ENCODE measurements at places on chromosomes 3 and 15.

- no peak for DNase-seq
These were observed 32.4 kb upstream of the SAMMSON start for GRCh38 chr3:69967156-69967555.

- no peak for DNase-seq
These were observed 35.3 kb downstream of the TUBGCP4 start for GRCh38 chr15:43406189-43406588.

DNA sequence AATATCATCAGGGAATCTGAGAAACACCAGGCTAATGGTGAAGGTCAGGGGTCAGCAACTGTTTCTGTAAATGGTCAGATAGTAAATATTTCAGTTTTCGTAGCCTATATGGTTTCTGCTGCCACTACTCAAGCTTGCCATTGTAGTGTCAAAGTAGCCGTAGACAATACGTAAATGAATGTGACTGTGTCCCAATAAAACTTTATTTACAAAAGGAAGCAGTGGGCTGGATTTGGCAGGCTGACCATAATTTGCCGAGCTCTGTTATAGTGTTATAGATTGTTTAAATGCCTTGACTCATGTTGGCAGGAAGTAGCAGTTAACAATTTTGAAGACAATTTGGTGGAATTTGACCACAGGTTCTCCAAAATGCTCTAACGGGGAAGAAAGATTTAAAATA, 548.2 kb downstream of the FOXP1 start:
- no peak for DNase-seq

GRCh38 chr3:154971771-154972326, 108.3 kb upstream of the MME start:
- DNase-seq, result no peak

- DNase-seq, result no peak
These were observed 2.4 kb downstream of the PML start for GRCh38 chr15:73996939-73997338.
